ENCODE measurements at places on chromosomes 2 and 18.

DNA sequence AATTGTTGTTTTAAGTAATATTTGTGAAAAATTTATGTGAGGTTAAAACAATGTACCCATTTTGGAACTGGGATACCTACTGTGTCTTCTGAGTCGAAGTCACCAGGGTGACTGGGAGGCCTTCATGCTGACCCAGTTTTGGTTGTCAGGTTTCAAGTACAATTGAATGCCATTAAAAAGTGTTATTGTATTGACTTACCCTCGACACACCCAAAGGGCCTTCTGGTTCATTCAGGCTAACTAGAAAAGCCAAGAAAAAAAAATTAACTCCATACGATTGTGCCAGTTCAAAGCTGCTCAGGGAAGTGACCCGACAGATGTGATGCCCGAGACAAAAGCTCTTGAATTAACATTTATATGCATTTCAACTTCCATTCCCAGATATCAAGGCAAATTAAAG is 190.0 kb downstream of the ST6GAL2 start:
- DNase-seq, result no peak

- no peak for DNase-seq
These were observed 33.1 kb upstream of the CYP27A1 start for GRCh38 chr2:218748741-218749441.

GRCh38 chr2:112881217-112881985 is 29.6 kb upstream of the IL37 start:
- DNase-seq, result no peak

- DNase-seq, result no peak
These were observed 889 bp downstream of the ZC3H15 start for GRCh38 chr2:186486651-186487647.

GRCh38 chr18:22169889-22170420 is 566 bp downstream of the GATA6 start:
- no peak for DNase-seq

DNA sequence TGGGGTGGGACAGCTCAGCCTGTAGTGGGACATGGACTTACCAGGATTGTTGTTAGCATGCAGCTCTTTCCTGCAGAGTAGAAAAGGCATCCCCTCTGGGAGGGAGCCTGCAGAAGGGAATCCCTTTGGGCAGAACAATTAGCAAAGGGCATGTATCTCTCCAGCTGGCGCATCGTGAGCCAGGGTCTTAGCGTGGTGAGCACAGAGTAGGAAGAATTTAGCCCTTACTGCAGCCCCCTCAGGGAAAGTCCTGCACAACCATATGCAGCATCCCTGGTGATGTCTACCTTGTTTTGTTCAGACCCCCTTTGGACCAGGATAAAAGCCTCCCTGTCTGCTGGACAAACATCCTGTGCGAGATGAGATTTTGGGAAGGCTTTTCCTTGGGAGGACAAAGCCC is 292.1 kb downstream of the SLC4A3 start:
- DNase-seq, result no peak

All from tibial nerve (tissue), 4 donors.